GM04504 (cell line): ENCODE measurements at places on chromosomes 2 and 18.

- DNase-seq = no peak
These were observed 1.8 kb downstream of the RTKN start for GRCh38 chr2:74439803-74440377.

DNA sequence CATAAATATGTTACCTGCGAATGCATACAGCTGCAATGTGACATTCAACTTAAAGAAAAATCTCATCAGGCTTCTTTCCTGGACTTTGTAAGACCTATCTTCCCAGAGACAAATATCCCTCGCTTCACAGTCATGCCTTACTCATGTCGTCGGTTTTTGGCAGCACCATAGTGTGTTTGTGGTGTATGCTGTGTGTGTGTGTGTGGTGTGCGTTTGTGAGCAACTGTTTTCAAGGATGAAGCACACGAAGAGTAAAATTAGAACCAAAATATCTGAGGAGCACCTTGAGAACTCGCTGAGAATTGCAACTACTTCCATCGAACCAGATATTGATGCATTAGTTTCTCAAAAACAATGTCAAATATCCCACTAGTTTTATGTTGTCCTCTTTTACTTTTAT is 56.9 kb downstream of the ASB1 start:
- DNase-seq = no peak

- DNase-seq = peak; percentile 11
These were observed 180.9 kb downstream of the BCL2 start for GRCh38 chr18:63138436-63139340.

DNA sequence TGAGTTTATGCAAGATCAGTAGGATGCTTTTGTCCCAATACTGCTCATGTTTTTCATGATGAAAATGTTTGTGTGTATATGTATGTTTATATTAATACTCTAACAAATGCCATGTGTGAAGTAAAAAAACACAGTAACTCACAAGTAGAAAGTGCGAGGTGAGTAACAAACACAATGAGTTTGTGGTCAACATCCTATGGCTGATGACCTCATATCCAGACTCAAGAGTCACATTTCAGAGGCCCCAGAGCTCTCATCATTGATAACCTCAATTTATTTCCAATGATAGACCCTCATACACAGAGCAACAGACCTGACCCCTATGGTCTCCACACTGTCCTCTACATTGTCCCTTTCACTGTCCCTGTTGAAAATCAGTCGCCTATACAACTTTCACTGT is 34.5 kb downstream of the ZNF519 start:
- no peak for DNase-seq
